Activated CD8-positive, alpha-beta T cell treated with anti-CD3 and anti-CD28 coated beads, Interleukin-2, amount 10 ng/mL, durations not matched to agents 7 days and 5 days (primary cell): ENCODE measurements at places on chromosomes 7 and 10. TPM values are rescaled to one million over a fixed set of nuclear protein-coding genes. Genes with fewer than 3 reads are reported as not detected.
A peak's percentile ranks its signal among the peaks of the same experiment; 100 is the strongest.

The CALY gene
- not detected for total RNA-seq

DNA sequence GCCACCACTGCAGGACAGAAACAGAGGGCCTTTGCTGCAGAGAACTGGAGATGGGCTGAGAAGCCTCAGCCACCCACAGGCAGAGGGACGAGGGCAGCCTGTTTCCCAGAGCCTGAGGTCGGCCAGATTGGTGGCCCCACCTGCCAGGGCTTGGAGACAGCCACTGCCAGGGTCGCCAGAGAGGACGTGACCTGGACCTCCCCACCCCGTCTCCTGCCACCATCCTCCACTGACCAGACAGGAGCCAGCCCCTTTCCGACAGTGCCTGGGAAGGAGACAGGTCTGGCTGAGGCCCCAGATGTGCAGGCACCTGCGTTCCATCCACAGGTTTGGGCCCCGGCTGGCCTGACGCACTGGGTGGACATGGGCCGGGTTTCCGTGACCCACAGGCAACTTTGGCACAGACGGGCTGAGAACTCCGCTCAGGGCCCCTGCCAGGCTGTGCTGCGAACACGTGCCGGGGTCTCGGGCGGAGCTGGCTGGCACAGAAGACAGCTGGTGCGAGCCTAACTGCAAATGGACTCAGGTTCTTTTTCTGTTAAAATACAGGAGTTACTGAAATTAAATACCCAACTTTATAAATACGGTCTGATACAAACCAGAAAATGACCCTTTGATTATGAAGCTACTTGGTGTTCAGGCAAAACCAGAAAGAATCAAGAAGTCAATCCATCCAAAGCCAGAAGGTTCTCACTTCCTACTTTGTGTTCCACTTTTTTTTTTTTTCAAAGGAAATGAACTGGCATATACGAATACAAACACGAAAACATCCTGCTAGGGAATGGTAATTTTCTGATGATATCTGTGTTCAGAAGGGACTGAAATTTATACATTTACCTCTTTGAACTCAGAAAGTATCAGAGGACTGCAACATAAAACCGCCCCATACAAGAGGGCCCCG is 6.9 kb downstream of the COX19 start:
- no peak overlapping the region for H3K4me3 ChIP-seq
- H3K27ac ChIP-seq, result no peak overlapping the region
- no peaks in the 10 kb centered on the region for H3K27me3 ChIP-seq
- DNase-seq, result no peak
- peaks cover 66% of the 10 kb centered on the region for H3K36me3 ChIP-seq

The MRC1 gene
- total RNA-seq, result not detected

The ASZ1 gene
- not detected for total RNA-seq

- no peaks in the 10 kb centered on the region for H3K36me3 ChIP-seq
- no peak overlapping the region for H3K27ac ChIP-seq
- DNase-seq, result peak; percentile 80
- H3K4me3 ChIP-seq, result no peak overlapping the region
- peaks cover 16% of the 10 kb centered on the region for H3K4me1 ChIP-seq
- H3K27me3 ChIP-seq, result peaks cover 5% of the 10 kb centered on the region
These were observed 71.5 kb upstream of the ADO start for GRCh38 chr10:62732841-62733653.

- H3K4me1 ChIP-seq, result peaks cover 11% of the 10 kb centered on the region
- DNase-seq, result no peak
- H3K27me3 ChIP-seq, result no peaks in the 10 kb centered on the region
- H3K27ac ChIP-seq, result no peak overlapping the region
These were observed 71.3 kb upstream of the CYP26C1 start for GRCh38 chr10:92989250-92989649.

The PAPSS2 gene
- not detected for total RNA-seq

The FAM241B gene
- total RNA-seq, result 5.4 TPM

GRCh38 chr7:120927454-120928103 is 23.0 kb upstream of the ING3 start:
- H3K36me3 ChIP-seq, result no peaks in the 10 kb centered on the region
- no peaks in the 10 kb centered on the region for H3K4me1 ChIP-seq
- peaks cover 4% of the 10 kb centered on the region for H3K27me3 ChIP-seq
- H3K4me3 ChIP-seq, result no peak overlapping the region
- DNase-seq, result no peak

GRCh38 chr7:36906956-36907635 is 182.8 kb upstream of the AOAH start:
- no peak overlapping the region for H3K27ac ChIP-seq
- H3K4me1 ChIP-seq, result peaks cover 10% of the 10 kb centered on the region
- no peak for DNase-seq
- no peaks in the 10 kb centered on the region for H3K27me3 ChIP-seq
- peaks cover 23% of the 10 kb centered on the region for H3K36me3 ChIP-seq

The CAV1 gene
- not detected for total RNA-seq

The SCIN gene
- not detected for total RNA-seq

The RPEL1 gene
- not detected for total RNA-seq

The STRA8 gene
- not detected for total RNA-seq

DNA sequence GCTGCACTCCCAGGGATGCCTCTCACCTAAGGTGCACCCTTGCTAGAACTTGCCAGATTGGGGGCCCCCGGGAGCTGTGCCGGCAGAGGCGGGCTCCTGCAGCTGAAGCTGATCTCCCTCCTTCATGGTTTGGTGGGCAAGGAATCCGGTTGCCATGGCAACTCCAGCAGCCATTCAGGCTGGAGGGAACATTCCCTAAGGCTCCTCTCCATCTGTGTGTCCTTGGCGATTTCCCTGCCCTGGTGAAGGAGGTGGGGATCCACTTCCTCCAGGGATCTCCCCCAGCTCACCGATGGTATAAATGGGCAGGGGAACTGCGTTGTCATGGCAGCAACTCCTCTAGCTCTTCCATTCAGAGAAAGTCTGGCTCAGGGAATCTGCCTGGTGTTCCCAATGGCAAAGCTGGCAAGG is 49.6 kb upstream of the GPR158 start:
- H3K36me3 ChIP-seq, result no peaks in the 10 kb centered on the region
- H3K4me1 ChIP-seq, result no peaks in the 10 kb centered on the region
- no peaks in the 10 kb centered on the region for H3K27me3 ChIP-seq
- H3K4me3 ChIP-seq, result no peak overlapping the region
- H3K27ac ChIP-seq, result no peak overlapping the region

- H3K36me3 ChIP-seq, result peaks cover 36% of the 10 kb centered on the region
- peaks cover 40% of the 10 kb centered on the region for H3K4me1 ChIP-seq
- H3K27ac ChIP-seq, result peak overlapping the region; percentile 91
These were observed 9.4 kb downstream of the LIMK1 start for GRCh38 chr7:74092964-74093471.

DNA sequence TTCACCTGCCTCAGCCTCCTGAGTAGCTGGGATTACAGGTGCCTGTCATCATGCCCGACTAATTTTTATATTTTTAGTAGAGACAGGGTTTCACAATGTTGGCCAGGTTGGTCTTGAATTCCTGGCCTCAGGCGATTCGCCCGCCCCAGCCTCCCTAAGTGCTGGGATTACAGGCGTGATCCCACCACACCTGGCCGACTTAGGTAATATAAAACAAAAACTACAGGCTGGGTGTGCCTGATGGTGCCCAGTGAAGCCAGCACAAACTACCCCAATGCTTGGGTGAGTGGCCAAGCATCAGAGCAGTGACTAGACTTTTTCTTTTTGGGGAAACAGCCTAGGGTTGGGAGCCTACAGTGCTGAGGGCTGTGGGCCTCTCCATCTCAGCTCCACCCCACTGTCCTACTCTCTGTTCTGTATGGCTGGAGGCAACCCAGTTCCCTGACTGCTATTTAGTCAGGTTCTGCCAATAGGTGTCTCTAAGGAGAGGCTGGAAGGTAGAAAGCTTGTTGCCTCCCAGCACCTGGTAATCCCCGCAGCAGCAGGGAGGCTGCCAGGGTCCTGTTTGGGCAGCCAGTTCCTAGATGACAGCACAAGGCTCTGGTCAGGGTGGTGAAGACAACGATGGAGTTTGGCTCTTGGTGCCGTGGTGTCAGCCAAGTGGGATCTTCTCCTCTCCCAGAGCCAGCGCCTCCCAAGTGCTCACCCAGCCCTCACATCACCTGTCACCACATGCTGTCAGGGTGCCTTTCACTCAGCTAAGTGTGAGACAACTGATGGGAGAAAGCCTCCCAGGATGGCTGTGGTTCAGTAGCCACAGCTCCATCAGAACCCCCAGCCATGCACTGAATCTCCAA is 10.4 kb upstream of the NACAD start:
- no peak overlapping the region for H3K4me3 ChIP-seq
- H3K4me1 ChIP-seq, result peaks cover 1% of the 10 kb centered on the region
- H3K36me3 ChIP-seq, result peaks cover 32% of the 10 kb centered on the region
- no peak for DNase-seq
- no peaks in the 10 kb centered on the region for H3K27me3 ChIP-seq

GRCh38 chr7:101856473-101857357 is 39.3 kb downstream of the CUX1 start:
- no peaks in the 10 kb centered on the region for H3K36me3 ChIP-seq
- H3K27me3 ChIP-seq, result no peaks in the 10 kb centered on the region
- peak; percentile 90 for DNase-seq
- peak overlapping the region; percentile 96 for H3K27ac ChIP-seq
- peak overlapping the region; percentile 83 for H3K4me3 ChIP-seq

- no peaks in the 10 kb centered on the region for H3K4me1 ChIP-seq
- peaks cover 23% of the 10 kb centered on the region for H3K27me3 ChIP-seq
- H3K36me3 ChIP-seq, result no peaks in the 10 kb centered on the region
- H3K4me3 ChIP-seq, result no peak overlapping the region
- no peak for DNase-seq
- no peak overlapping the region for H3K27ac ChIP-seq
These were observed 63.2 kb upstream of the OPALIN start for GRCh38 chr10:96421995-96422394.
